ENCODE measurements at places on chromosomes 16 and 17.

DNA sequence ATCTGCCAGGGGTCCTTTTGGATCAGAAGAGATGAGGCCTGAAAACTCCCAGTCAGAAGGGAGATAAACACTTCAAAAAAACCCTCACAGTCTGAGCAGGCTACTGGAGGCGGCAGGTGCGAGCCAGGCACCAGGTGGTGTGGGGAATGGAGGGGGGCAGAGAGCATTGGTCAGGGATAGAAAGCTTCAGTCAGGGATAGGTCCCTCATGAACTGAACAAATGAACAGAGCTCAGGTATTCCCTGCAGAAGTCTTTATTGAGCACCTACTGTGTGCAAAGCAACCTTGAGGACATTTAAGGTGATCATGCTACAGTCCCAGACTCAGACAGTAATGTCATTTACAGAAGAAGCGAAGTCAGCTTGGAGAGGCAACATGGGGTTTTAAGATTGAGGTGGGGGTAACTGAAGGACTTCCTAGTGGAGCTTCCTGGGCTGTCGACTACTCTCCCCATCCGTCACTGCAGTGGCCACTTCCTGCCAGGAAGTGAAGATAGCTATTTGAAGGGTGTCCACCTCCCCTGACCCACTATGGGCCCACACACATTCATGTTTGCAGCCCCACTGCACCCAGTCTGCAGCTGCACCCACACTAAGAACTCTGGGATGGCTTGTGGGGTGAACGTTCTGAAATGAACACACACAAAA lies 3.2 kb downstream of the KIFC3 start:
- DNase-seq = no peak

DNA sequence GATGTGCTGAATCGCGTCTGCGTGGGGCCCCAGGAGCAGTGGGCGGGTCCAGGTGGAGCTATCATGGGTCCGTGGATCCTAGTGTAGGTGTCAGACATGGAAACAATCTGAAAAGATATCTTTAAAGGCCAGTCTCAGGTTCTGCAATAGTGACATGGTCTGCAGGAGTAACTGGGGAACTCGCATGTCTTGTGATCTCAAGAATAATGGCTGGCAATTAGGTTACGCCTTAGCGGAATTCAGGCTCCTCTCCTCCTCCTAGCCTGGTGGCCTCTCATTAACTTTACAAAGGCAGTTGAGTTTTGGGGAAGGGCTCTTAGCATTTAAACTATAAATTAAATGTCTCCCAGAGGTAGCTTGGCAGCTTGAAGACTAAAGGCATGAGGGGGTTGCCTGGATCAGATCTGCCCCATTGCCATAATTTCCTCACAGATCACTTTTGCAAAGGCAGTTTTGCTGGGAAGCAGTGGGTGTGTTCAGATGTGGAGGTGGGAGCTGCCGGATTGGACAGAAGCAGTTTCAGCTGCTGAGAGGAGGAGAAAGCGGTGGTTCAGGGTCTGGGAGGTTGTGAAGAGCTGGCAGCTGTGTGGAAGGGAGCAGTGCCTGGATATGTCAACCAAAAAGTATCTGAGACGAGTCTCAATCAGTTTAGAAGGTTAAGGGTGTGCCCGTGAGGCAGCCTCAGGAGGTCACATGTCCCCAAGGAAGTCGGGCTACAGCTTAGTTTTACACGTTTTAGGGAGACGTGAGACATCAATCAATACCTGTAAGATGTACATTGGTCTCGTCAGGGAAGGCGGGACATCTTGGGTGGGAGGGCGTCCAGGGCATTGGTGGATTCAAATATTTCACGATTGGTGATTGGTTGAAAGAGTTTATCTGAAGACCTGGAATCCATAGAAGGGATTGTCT lies 2.7 kb downstream of the TBCD start:
- no peak for DNase-seq

DNA sequence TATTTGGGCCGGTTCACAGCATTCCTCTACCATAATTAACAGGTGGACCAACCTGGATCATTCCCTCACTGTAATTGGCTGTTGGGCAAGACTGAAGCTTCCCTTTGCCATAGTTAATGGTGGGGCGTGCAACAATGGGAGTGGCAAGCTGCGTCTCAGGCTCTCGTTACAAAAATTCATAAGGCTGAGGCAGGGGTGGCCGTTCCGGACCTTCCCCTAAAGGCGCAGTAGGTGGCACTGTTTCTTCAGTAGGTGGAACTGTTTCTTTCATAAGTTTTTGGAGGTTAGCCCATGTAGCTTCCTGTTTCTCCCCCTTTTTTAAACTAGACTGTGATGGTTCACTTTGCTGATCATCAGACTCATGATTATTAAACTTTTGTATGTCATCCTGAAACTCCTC lies 17.0 kb upstream of the TMC5 start:
- DNase-seq = no peak

- DNase-seq = no peak
These were observed 92.8 kb downstream of the MYO1D start for GRCh38 chr17:32784113-32784512.

DNA sequence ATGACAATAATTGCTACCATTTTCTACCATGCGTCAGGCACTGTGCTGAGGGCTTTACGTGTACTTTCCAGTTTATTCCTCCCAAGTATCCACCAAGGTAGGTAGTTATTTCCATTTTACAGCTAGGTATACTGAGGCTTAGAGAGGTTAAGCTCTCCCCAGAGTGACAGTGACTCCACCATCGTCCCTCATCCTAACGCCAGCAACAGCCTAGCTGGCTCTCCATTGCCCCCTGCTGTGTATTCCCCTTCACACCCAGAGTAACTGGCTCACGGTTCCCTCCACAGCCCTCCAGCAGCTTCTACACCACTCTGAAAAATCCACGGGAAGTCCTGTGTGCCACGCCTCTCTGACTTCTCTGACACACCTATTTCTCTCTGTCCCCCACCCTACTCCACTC lies 7.1 kb upstream of the ASGR1 start:
- DNase-seq = no peak

GRCh38 chr17:48100591-48101011 lies 677 bp downstream of the CBX1 start:
- DNase-seq = no peak

GRCh38 chr17:28527859-28528258 lies 21.7 kb downstream of the FOXN1 start:
- DNase-seq = no peak

- no peak for DNase-seq
These were observed 20.7 kb upstream of the CCL5 start for GRCh38 chr17:35900708-35901480.

GRCh38 chr17:16905593-16906191 lies 66.2 kb downstream of the TNFRSF13B start:
- peak; percentile 79 for DNase-seq

- DNase-seq = no peak
These were observed 22.9 kb upstream of the C16orf87 start for GRCh38 chr16:46853713-46854443.

- no peak for DNase-seq
These were observed 4.3 kb downstream of the KRT19 start for GRCh38 chr17:41523787-41524186.

- DNase-seq = no peak
These were observed 83.7 kb upstream of the CRHR1 start for GRCh38 chr17:45700171-45701090.

DNA sequence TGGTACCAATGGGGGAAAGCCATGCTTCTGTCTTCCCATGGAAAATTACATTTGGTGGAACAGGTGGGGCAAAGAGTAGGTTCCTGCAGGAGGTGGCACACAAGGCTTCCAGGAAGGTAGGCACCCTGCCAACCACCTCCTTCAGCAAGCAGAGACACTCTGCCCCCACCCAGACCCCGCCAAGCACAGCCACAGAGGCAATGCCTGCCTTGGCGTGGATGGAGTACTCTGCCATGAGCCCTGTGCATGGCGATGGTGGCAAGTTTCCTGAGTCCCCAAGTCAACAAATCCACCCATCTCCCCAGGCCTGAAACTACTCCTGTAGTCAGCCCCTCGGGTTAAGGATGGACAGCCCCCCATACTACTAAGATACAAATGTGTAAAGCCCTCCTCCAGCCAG lies 119.2 kb upstream of the GNAO1 start:
- no peak for DNase-seq

DNA sequence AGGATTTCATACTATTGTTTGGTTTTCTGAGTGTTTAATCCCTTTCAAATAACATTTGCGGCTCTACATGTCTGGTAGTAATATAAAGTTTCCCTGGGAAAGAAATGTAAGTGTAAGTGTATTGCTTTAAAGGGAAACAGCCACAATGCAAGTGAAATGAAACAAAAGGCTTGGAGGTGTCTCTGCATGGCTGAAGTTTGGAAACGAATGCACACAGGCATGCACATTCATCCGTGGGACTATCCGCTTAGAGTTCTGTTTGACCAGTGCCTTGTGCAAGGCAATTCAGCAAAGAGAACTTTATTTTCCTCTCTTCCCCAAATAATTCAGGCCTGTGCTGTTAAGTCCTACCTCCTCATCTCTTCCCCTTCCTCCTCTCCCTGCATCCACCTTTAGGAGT lies 56.1 kb upstream of the MRTFB start:
- DNase-seq = no peak

DNA sequence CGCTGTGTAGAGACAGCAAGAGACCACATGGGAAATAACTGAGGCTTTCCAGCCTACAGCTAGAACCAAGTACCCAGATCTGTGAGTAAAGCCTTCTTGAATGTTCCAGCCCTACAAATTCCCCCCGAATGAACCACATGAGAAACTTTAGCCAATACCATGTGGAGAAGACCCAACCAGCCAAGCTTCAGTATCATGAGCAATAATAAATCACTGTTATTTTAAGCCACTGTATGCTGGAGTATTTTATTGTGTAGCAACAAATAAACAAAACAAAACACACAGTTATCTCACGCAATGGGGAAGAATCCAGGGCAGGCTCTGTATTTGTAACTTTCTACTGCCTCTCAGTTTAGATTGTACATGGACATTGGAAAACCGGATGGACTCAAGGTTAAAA lies 426.2 kb downstream of the CDH11 start:
- no peak for DNase-seq

- no peak for DNase-seq
These were observed 7.8 kb upstream of the AHSP start for GRCh38 chr16:31519759-31520431.

- no peak for DNase-seq
These were observed 2.1 kb downstream of the SOX9 start for GRCh38 chr17:72122765-72123529.

DNA sequence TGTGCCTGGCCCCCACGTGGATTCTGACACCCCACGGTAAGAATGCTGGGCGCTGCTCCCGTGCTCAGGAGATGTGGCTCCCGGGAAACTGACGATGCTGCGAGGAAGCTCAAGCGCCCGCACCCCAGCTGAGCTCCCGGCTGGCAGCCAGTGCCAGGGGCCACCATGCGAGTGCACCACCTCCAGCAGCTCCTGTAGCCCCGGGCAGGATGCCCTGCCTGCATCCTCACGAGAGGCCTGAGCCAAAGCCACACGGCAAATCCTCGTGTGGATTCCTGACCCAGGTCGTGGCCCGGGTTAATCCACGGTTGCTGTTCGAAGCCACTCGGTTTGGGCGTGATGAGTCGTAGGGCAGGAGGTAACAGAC lies 11.6 kb upstream of the DPEP1 start:
- no peak for DNase-seq

- no peak for DNase-seq
These were observed 17.8 kb upstream of the SLC35B1 start for GRCh38 chr17:49725452-49726130.

- DNase-seq = no peak
These were observed 148.5 kb upstream of the PLCG2 start for GRCh38 chr16:81630635-81631031.

DNA sequence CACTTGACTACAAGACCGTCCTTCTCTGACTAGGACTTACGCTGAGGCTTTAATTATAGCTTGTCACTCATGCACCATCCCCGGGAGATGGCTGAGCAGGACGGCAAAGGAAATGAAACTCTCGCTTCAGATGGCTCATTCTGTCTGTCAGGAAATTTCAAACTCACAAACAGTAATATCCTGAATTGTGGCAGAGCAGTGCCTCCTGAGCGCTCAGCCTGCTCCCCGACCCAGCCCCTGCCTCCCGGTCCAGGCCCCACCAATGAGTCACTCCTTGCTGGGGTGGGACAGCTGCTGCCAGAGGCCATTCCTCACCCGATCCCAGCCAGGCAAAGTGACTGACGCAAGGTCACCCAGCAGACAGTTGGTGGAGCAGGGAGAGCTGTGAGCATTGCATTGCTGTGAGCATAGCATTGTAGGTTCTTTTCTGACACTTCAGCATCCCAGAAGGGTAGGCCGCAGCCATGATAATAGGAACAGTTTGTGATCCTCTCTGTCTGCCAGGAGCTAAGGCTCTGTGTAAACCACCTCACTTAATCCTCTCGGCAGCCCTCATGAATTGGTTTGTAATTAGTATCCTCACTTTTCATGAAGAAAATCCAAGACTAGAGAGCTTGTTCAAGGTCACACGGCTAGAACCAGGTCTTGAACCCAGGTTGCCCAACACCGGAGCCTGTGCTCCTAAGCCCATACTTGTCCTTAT lies 20.9 kb downstream of the CCDC182 start:
- no peak for DNase-seq

GRCh38 chr16:74651841-74652240 lies 14.8 kb downstream of the RFWD3 start:
- DNase-seq = no peak

DNA sequence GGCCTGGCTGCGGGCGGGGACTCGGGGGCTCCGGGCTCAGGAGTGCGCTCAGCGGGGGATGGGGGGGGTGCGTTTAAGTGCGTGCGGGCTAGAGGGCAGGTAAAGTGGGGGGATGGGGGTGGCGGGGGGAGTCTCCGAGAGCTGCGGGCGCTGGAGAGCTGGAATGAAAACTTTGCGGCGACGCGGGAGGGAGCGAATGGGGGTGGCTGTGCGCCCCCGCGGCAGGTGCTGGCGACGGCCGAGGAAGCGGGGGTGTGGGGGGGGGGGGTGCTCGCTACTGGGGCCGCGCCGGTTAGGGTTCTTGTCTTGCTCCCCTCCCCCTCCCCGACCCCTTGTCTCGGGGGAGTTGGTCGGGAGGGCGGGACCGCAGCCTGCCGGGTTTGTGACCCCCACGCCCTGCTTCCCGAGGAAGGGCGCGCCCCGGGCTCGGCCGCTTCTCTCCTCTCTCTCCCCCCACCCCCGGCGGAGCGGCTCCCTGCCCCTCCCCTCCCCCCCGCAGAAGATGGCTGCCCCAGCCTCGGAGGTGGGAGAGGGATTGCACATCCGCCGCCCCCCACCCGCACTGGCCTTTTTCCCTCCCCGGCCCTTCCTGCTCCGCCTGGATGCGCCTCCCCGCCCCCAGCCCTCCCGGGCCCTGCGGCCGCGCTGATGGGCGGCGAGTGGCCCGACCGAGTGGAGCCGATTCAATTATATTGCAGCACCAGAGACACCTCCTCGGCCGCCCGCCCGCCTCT lies 649 bp downstream of the GSE1 start:
- no peak for DNase-seq
